D721Med (cell line): ENCODE measurements at places on chromosomes 11 and 22.

DNA sequence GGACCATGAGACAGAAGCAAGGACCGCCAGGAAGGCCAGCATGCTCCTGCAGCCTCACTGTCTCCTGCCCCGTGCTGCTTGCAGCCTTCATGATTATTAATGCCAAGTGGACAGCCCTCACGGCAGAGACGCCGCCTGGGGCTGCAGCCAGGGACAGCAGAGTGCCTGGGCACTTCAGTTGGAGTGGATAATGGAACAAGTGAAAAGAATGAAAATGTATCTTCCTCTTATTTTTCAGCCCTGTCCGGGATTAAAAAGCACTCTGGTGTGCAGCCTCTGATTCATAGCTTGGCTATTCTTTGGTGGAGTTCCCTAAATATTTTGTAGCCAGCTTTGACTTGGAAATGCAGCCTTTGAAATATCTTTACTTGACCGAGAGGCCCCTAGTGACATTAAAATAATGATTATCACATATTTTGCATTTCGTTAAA is 1404.2 kb downstream of the BRD1 start:
- no peak for DNase-seq

DNA sequence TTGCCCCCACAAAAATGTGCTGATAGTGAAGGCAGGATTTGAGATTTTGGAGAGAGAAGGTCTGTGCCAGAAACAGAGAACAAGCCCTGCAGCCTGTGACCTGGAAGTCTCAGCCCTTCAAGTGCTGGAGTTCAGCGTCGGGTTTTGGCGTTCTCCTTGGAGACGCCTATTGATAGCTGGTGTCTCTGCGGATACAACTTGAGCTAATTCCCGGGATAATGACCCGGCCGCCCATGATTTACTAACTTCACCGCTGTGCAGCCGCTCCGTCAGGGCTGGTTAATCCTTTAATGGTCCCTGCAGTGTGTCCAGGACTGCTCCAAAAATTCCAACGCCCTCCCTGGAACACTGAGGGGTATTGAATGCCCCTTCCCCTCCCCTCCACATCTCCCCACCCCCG is 76.6 kb downstream of the WT1 start:
- peak; percentile 32 for DNase-seq

GRCh38 chr11:111982541-111983186 is 42.5 kb upstream of the DLAT start:
- no peak for DNase-seq

DNA sequence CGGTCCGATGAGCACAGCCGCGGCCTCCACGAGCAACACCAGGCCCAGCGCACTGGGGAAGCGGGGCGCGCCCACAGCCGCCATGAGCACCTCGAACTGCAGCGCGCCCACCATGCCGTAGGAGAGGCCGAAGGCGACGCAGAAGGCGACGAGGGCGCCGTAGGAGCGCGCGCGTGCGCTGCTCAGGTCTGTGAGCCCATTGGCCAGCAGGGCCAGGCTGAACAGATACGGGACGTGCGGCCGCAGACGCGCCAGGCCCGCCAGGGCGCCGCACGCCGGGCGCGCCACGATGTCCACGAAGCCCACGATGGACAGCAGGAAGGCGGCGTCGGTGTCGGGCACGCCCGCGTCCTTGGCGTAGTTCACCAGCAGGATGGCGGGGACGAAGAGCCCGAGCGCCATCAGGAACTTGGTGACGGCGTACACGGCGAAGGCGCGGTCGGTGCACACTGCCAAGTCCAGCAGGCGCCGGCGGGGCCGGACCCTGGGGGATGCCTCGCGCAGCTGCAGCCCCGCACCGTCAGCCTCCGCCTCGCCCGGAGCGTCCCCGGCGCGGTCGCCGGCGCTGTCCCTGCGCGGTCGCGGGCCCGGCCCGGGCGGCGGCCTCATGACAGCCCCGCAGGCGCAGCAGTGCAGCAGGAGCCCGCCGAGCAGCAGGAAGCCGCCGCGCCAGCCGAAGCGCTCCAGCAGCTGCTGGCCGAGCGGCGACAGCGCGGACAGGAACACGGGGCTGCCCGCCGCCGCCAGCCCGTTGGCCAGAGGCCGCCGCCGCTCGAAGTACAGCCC is 2.9 kb downstream of the SLC16A8 start:
- DNase-seq, result no peak
